Stimulated activated CD8-positive, alpha-beta memory T cell treated with anti-CD3 and anti-CD28 coated beads, Interleukin-4, amount 100 ng/mL, for 1 hour (primary cell): ENCODE measurements at places on chromosomes 3 and 15.

- no peak for DNase-seq
These were observed 57.5 kb upstream of the MEF2A start for GRCh38 chr15:99508311-99508645.

- DNase-seq = no peak
These were observed 71.0 kb downstream of the TCF12 start for GRCh38 chr15:56989411-56989924.

DNA sequence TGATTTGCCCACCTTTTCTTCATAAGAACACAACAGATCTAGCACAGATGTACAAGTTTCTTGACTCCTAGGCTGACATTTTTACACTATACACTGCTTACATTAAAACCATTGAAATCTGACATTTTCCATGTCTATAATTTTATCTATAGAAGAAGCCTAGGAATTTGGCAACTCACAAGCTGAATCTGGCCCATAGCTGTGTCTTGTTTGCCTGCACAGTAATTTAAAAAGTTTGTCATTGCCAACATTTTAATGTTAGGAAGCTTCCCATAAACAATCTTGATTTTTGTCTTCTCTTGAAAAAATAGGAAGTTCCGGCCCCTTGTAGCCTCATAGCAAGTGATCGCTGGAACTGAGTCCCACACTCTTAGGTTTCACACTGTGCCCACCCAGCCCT, 394.6 kb upstream of the AZI2 start:
- no peak for DNase-seq

- DNase-seq = no peak
These were observed 413.7 kb upstream of the TBL1XR1 start for GRCh38 chr3:177610686-177611633.
